ENCODE measurements at places on chromosomes 1 and 21. TPM values are rescaled to one million over a fixed set of nuclear protein-coding genes. Genes with fewer than 3 reads are reported as not detected.

The SIM2 gene
- 0.58 TPM for polyA plus RNA-seq

The OR10J1 gene
- not detected for polyA plus RNA-seq

The SFN gene
- polyA plus RNA-seq, result 6.9 TPM

- no peak overlapping the region for H3K4me3 ChIP-seq
- H3K4me1 ChIP-seq, result peaks cover 6% of the 10 kb centered on the region
- H3K27me3 ChIP-seq, result no peaks in the 10 kb centered on the region
- no peak for DNase-seq
Observed at GRCh38 chr1:205709640-205710039, 29.3 kb upstream of the SLC45A3 start.

- H3K4me3 ChIP-seq, result no peak overlapping the region
- DNase-seq, result no peak
- no peaks in the 10 kb centered on the region for H3K36me3 ChIP-seq
- H3K27me3 ChIP-seq, result peaks cover 26% of the 10 kb centered on the region
- peaks cover 7% of the 10 kb centered on the region for H3K4me1 ChIP-seq
Observed at GRCh38 chr1:34780528-34780927, 486 bp upstream of the GJB3 start.

Measured in large intestine (tissue), 12 donors.